ENCODE measurements at places on chromosomes 7 and 10. TPM values are rescaled to one million over a fixed set of nuclear protein-coding genes. Genes with fewer than 3 reads are reported as not detected.

- no peak overlapping the region for H3K4me3 ChIP-seq
- H3K36me3 ChIP-seq = no peaks in the 10 kb centered on the region
- H3K27me3 ChIP-seq = no peaks in the 10 kb centered on the region
- DNase-seq = no peak
- H3K27ac ChIP-seq = no peak overlapping the region
Measured at GRCh38 chr10:132884691-132885271, 57.6 kb downstream of the CFAP46 start.

DNA sequence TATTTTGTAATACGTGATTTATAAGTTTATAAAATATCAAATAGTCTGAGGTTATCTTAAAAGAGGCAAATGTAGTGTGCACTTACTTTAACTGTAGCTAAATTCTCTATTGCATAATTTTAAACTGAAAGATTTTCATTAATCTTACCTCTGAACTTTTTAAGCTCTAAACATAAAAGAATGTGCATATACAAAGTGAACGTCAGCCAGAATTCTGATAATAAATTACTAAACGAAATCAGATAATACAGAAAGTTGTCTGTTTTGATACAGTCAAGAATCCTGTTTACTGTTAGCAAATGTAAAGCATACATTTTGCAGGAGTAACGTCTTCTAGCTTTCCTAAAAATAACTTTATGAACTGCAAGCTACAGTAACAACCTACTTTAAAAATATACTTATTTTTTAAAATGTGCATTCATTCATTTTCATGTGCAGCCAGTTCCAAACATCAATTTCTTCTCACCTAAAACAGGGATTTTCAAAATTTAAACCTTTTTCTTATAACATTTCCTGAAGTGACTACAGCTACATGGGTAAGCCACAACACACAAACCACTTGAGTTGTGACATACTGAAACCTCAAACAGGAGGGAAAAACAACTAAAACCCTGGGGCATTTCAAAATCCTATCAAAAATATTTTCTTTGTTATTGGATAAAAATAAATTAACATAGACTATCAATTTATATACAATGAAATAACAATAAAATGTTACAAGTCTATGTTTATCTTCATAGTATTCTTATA lies 92.7 kb downstream of the RNLS start:
- no peaks in the 10 kb centered on the region for H3K27me3 ChIP-seq
- H3K4me1 ChIP-seq = no peaks in the 10 kb centered on the region
- no peaks in the 10 kb centered on the region for H3K36me3 ChIP-seq
- DNase-seq = no peak
- H3K4me3 ChIP-seq = no peak overlapping the region
- H3K27ac ChIP-seq = no peak overlapping the region

- no peak overlapping the region for H3K27ac ChIP-seq
- no peaks in the 10 kb centered on the region for H3K4me1 ChIP-seq
- no peak for DNase-seq
- H3K4me3 ChIP-seq = no peak overlapping the region
- no peaks in the 10 kb centered on the region for H3K36me3 ChIP-seq
- no peaks in the 10 kb centered on the region for H3K27me3 ChIP-seq
Measured at GRCh38 chr7:84701524-84702306, 485.1 kb downstream of the SEMA3D start.

DNA sequence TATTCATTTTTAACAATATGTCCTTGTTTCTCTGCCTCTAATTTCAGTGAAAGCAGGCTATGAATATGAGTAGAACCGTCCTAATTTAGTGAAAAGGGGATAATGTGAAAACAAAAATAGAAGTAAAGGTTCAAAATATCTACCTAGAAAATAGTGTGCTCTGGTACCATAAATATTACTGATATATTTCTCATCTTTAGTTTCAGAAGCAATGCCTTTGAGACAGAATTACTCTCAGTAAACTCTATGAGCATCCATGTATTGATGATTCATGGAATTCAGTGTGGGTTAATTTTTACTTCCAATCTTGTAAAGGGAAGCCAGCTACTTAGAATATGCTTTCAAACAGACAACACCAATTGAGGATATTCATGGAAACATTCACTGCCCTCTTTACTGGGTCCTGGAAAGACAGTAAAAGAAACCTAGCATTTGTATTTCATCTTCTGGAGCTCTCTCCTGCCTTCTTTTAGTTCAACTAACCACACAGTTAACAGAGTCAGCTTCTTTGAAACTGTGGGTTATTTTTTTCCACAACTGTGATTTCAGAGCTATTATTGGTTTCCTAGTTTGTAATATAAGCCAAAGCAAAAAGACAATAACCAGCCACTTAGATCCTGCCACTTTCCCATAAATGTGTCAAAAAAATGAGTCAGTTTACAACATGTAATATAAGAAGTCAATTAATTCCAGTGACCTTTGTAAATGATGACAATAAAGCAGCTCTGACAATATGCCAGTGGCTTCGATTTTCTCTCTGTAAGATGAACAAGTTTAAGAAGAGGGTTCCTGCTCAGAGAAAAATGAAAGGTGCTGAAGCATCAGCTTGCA lies 1.7 kb downstream of the LRRN3 start:
- peak overlapping the region; percentile 16 for H3K4me3 ChIP-seq
- DNase-seq = no peak
- H3K36me3 ChIP-seq = no peaks in the 10 kb centered on the region
- H3K27ac ChIP-seq = no peak overlapping the region
- no peaks in the 10 kb centered on the region for H3K27me3 ChIP-seq
- H3K4me1 ChIP-seq = peaks cover 26% of the 10 kb centered on the region

GRCh38 chr10:104328896-104329710 lies 9.2 kb downstream of the ITPRIP start:
- peaks cover 100% of the 10 kb centered on the region for H3K4me1 ChIP-seq
- peak; percentile 90 for DNase-seq
- peak overlapping the region; percentile 68 for H3K27ac ChIP-seq

DNA sequence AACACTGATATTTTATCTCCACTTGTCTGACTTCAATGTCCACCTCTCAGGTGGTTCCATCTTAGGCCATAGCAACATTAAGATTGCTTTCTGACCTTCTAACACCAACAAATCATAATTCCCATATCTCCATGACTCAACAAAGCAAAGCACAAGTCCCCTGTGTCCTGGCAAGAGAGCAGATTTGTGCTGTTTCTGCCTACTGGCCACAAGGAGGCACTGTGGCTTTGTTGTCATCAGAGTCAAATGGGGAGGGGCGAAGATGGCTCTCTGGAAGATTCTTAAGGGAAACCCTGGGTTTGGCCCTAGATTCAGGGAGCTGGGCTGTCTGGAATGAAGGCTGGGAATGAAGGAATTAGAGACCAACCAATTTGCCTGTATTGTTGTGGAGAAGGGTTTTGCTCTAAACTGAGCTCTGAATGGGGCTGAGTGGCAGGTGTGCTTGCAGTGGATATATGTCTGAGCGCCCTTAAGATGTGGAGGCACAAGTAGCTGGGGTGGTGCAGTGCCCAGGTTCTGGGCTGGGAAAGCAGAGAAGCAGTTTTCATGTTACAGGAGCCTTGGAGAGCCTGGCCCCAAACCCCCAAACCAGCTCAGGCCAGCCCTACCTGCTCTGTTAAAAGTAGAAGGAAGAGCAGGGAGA lies 154.8 kb upstream of the PRSS58 start:
- H3K4me3 ChIP-seq = no peak overlapping the region
- no peak for DNase-seq
- H3K4me1 ChIP-seq = no peaks in the 10 kb centered on the region
- no peaks in the 10 kb centered on the region for H3K36me3 ChIP-seq
- no peaks in the 10 kb centered on the region for H3K27me3 ChIP-seq

DNA sequence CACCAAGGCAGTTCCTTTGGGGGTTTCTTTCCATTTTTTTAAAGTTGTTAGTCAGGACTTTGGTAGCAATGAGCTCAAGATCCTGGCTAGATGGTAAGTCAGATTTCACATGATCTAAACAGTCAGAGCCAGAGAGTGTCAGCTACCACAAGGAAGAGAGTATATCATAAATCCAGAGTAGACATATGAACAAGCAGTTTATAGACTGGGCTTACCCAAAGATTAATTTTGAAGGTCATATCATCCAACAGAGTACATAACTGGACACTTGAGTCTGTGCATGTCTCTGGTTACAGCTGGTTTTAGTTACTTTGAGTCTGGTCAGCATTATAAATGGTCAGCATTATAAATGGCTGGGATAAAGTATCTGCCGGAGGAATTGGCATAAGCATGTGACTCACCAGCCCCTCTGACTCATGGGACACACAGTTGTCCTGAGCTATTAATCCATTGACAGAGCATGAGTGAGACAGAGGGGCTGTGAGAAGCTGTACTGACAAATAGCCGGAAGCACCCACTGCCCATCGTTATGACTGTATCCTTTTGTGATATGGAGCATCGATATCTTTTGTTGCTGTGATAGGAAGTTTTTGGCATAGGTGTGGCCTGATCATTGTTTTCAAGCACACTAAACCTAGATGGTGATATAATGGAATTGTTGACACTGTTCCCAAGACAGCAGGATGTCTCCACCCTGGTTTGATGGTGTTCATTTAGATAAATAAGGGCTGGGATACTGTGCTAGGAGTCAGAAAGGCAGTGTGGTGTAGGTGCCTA lies 19.3 kb downstream of the PPP1R3C start:
- no peaks in the 10 kb centered on the region for H3K36me3 ChIP-seq
- DNase-seq = no peak

- H3K27ac ChIP-seq = no peak overlapping the region
- H3K27me3 ChIP-seq = no peaks in the 10 kb centered on the region
- DNase-seq = no peak
- no peaks in the 10 kb centered on the region for H3K4me1 ChIP-seq
Measured at GRCh38 chr7:50595491-50596102, 30.4 kb upstream of the DDC start.

- no peak overlapping the region for H3K4me3 ChIP-seq
- H3K27me3 ChIP-seq = peaks cover 40% of the 10 kb centered on the region
- H3K4me1 ChIP-seq = peaks cover 4% of the 10 kb centered on the region
Measured at GRCh38 chr7:1234049-1234880, 1.6 kb downstream of the UNCX start.

DNA sequence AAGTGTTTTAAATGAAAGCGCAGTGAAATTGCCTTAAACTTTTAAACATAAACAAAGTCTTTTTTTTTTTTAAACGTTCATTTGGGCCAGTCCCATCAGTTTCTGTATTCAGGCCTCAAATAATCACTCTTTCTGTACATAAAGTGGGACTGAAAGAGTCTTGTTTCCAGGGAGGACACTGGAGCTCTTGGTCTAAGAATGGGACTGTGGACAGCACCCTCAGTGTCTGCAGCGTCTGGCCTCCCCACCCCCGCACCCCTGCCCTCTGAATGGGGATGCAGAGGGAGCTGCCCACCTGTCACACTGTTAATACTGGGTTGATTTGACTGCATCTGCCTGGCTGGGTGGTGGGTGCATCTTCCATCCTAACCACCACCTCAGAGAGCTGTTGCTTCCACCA lies 5.2 kb downstream of the ZNF365 start:
- no peak overlapping the region for H3K27ac ChIP-seq
- peaks cover 8% of the 10 kb centered on the region for H3K4me1 ChIP-seq
- no peaks in the 10 kb centered on the region for H3K36me3 ChIP-seq
- no peak for DNase-seq
- H3K4me3 ChIP-seq = no peak overlapping the region
- H3K27me3 ChIP-seq = no peaks in the 10 kb centered on the region

DNA sequence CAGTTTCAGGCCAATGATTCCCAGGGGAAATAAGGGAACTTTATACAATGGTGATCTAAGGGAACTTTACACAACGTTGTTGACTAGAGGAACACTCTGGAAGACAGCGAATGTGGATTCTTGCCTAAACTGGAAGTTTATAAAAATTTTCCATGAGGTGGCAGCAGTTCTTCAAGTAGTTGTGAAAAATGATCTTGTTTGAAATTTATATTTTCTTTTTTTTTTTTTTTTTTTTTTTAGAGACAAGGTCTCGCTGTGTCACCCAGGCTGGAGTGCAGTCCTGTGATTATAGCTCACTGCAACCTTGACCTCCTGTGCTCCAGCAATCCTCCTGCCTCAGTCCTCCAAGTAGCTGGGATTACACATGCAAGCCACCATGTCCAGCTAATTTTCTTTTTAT lies 32.1 kb upstream of the GTF2I start:
- peak; percentile 27 for DNase-seq
- no peaks in the 10 kb centered on the region for H3K27me3 ChIP-seq
- H3K4me3 ChIP-seq = no peak overlapping the region
- no peak overlapping the region for H3K27ac ChIP-seq
- no peaks in the 10 kb centered on the region for H3K36me3 ChIP-seq
- H3K4me1 ChIP-seq = no peaks in the 10 kb centered on the region

DNA sequence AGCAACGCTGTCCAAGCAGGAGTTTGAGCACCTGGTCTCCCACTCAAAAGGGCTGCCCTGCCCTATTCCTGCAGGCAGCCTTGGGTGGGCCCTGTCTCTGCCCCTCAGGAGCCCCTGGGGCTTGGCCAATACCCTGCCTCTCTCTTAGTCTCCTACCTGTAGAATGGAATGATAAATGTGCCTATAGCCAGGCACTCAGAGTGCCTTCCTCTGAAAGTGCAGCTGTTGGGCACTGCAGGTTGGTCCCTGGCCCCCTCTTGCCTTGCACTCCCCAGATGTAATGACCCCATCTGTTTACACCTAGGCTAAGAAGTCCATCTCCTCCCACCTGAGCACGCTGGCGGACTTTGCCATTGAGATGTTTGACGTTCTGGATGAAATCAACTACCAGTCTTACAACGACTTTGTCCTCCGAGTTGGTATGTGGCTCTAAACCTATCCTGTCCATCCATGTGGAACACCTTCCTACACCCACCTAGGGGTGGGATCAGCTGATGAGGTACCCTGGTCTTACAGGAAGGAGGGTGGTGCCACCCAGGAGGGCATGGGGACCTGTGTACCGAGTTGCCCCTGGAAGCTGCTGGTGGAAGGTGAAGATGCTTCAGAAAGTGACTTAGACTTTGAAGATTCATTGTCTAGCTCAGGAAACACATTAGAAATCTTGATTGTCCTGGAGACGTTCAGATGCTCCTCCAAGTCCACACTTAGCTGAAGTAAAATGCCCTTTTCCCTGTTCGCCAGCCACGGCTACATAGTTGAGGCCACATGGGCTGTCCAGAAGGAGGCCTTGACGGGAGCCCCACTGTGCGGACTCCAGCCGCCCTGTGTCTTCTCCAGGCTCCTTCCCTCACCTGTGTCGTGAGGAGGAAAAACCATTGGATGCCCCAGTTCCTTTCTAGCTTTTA lies 134.1 kb downstream of the ADCY1 start:
- H3K4me1 ChIP-seq = no peaks in the 10 kb centered on the region
- H3K27me3 ChIP-seq = no peaks in the 10 kb centered on the region
- no peak overlapping the region for H3K27ac ChIP-seq
- no peak overlapping the region for H3K4me3 ChIP-seq
- DNase-seq = no peak
- no peaks in the 10 kb centered on the region for H3K36me3 ChIP-seq

TMEM184A gene
- total RNA-seq = not detected

AKR1E2 gene
- total RNA-seq = 2.5 TPM

GPER1 gene
- total RNA-seq = not detected

SPDYE6 gene
- total RNA-seq = not detected

PAPOLB gene
- total RNA-seq = not detected

PVRIG gene
- total RNA-seq = 24.5 TPM

UPK3B gene
- 0.42 TPM for total RNA-seq

Measured in CD8-positive, alpha-beta memory T cell (primary cell).